Stimulated activated CD8-positive, alpha-beta memory T cell treated with anti-CD3 and anti-CD28 coated beads, Interleukin-2, amount 100 ng/mL, for 1 hour (primary cell): ENCODE measurements at places on chromosomes 12 and 14.
A peak's percentile ranks its signal among the peaks of the same experiment; 100 is the strongest.

DNA sequence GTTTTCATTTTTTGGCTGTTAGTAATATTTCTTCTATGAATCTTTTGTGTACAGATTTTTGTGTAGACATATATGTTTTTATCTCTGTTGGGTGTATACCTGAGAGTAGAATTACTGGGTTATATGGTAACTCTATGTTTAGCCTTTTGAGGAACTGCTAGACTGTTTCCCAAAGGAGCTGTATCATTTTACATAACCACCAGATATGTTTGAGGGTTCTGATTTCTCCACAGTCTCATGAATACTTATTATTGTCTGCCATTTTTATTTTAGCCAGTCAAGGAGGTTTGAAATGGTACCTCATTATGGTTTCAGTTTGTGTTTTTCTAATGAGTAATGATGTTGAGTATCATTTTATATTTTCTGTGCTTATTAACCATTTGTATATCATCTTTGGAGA is 1.9 kb downstream of the PCNX4 start:
- DNase-seq = no peak

DNA sequence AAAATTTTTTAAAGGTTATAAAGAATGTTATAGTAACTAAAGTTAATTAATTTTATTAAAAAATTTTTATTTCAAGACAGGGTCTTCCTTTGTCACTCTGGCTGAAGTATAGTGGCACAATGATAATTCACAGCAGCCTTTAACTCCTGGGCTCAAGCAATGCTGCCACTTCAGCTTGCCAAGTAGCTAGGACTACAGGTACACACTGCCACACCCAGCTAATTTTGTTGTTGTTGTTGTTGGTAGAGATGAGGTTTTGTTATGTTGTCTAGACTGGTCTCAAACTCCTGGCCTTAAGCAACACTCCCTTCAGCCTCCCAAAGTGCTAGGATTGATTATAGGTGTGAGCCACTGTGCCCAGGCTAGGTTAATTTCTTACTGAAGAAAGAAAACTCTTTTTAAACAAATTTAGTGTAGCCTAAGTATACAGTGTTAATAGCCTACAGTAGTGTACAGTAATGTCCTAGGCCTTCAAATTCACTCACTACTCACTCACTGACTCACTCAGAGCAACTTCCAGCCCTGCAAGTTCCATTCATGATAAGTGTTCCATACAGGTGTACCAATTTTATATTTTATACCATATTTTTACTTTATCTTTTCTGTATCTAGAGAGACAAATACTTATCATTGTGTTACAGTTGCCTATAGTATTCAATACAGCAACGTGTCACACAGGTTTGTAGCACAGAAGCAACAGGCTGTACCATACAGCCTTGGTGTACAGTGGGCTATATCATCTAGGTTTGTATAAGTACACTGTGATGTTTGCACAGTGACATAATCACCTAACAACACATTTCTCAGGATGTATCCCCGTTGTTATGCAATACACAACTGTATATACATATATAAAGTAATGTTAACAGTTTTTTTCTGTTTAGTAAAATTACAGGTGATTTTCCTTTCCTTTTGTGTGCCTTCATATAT is 24.7 kb upstream of the DNAAF2 start:
- DNase-seq = no peak

DNA sequence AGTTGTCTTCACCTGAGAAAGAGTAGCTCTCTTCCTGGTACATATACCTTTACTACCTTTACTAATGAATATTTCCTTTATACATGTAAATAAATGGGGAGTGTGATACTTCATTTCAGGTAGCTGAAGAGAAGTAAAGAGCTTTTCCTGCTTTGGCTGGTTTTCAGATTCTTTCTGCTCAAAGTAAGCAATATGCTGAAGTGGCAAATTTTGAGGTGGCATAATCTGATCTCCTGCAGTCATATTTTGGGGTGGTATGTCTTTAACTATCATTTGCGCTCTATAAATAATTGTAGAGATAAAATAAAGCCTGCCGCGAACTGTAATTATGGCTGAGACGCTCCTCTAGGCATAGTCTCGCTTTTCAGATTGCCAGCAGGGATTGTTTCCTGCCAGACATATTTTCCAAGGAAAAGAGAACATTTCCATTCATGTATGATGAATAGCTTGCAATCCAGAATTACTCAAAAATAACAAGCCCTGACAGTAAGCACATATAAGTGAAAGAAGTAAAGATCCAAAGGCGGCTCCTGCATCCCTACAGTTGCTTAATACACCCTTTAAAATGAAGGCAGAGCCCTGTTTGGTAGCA is 200.7 kb downstream of the C12orf50 start:
- no peak for DNase-seq

- no peak for DNase-seq
Observed at GRCh38 chr14:79543348-79543747, 668.0 kb downstream of the DIO2 start.

DNA sequence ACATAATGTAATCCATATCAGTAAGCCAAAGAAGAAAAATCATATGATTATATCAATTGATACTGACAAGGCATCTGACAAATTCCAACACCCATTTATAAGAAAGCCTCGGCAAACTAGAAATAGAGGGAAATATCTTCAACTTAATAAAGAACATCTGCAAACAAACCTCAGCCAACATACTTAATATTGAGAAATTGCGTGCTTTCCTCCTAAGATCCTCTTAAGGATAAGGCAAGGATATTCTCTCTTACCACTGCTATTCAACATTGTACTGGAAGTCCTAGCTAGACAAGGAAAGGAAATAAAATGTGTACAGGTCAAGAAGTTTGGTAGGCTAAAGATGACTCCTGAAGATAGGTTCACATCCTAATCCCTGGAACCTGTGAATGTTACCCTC is 115.9 kb downstream of the DERA start:
- DNase-seq = no peak

DNA sequence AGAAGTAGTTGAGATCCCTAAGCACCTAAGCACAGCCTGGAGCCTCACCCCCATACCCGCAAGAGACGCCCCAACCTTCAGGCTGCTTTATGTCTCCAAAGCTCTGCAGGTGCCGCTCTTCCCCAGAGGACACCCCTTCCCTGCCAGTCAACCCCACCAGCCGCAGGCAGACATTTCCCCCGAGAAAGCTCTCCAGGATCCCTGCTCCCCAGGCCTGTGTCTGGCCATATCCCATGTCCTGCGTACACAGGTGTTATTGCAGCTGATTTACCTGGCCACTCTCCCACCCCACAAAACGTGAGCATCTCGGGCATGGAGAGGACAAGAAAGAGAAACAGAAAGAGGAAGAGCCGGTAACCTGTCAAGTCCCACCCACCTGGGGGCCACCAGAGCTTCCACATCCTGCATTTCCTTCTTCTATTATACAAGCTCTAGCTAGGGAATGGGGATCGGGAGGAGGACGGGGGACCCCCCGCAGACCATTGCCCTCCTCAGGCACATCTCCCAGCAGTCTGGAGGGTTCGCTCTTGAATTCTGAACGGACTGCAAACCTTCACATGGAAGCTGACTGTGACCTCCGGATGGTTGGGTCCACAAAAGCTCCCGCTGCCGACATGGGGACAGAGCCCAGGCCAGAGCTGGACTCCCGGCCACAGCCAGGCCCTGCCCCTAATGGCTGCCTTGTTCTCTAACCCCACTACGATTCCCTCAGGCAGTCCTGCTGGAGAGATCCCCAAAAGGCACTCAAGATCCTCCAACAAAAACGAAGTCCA is 17.6 kb downstream of the CCDC88C start:
- DNase-seq = no peak

DNA sequence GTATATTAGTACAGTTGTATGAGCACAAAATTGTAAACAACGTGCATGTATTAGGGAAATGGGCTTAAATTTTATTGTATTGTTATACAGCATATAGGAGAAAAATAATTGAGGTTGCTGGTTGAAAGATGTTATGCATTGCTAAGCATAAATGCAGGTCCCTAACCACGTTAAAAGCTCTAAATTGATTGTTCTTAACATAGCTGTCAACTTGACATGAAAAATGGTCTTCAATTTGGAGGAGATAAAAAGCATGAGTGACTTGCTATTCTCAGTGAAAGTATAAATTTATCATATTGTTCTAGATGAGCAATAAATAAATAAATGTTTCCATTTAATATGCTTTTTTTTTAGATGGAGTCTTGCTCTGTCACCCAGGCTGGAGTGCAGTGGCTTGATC is 506.6 kb upstream of the ATXN7L3B start:
- no peak for DNase-seq

DNA sequence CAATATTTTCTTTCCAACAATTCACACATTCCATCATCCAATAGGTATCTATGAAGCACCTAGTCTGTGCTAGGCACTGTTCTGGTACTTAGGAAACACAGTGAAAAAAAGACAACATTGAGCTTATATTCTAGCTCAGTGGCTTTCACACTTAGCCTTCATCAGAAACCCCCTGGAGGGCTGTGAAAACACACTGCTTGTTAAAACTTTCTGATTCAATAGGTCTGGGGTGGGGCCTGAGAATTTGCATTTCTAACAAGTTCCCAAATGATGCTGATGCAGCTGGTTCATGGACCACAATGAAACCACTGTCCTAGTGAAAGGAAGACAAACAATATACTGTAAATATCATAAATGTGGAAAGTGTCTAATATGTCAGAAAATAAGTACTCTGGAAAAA is 5.9 kb downstream of the VTI1B start:
- DNase-seq = no peak

GRCh38 chr12:47409310-47409987 is 296.4 kb downstream of the RPAP3 start:
- no peak for DNase-seq

- DNase-seq = no peak
Observed at GRCh38 chr12:104716172-104716571, 241.9 kb downstream of the SLC41A2 start.

- DNase-seq = no peak
Observed at GRCh38 chr12:93980711-93981110, 167.7 kb upstream of the PLXNC1 start.

DNA sequence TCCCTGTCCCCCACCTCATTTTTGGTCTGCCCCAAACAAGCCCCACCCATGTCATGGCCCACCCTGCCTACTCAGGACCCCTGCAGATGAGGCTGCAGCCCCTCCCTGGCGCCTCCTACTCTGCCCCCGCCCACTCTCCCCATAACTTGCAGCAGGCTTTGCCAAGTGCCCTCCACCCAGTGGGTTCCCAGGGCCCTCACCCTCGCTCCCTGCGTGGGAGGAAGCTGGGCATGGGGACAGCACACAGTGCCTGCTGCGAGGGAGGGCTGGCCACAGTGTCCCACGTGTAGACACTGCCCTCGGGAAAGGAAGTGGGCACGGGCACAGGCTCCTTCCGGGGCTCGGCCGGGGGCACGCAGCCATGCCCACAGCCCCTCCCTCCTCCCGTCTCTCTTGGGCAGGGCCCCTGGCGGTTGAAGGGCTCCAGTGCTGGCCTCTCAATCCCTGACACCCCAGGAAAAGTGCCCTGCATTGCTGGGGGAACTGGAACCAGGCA is 9.4 kb downstream of the AKT1 start:
- DNase-seq = no peak

- no peak for DNase-seq
Observed at GRCh38 chr12:96421014-96421413, 20.8 kb upstream of the CDK17 start.

DNA sequence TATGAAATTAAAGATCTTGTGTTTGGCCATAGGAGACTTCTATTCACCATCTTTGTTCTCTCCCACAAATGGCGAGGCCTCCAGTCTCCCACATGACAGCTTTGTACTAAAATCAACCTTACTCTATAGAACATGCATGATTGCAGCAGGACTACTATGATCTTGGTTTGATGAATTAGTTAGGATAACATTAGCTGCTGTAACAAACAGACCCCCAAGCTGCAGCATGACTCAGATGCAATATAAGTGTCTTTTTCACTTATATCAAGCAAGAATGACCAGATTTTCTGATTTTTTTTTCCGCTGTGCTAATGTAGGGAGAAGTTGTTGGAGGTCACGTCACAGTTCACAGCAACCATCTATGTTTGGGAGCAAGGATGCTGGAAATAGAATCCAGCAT is 10.8 kb upstream of the OAS3 start:
- DNase-seq = no peak

GRCh38 chr12:89801284-89801683 is 92.6 kb upstream of the ATP2B1 start:
- no peak for DNase-seq

DNA sequence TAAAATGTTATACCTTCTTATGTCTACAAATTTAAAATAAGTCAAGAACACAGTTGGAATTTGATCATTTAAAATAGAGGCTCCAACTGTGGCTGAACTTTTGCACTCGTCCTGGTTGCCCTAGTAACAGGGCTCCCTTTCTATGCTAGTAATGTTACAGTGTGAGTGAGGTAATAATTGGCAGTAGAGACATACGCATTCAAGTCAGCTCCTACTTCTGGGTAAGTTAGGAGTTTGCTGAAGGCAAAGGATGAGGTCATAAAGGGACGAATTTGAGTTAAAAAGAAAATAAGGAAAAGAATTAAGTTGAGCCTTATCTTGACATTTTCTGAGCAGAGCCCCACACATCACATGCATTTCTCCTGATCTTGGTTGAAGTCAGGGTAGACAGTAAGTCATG is 129.1 kb downstream of the TMEM117 start:
- DNase-seq = no peak

GRCh38 chr12:47838286-47838931 is 18.7 kb upstream of the HDAC7 start:
- DNase-seq = peak; percentile 23

DNA sequence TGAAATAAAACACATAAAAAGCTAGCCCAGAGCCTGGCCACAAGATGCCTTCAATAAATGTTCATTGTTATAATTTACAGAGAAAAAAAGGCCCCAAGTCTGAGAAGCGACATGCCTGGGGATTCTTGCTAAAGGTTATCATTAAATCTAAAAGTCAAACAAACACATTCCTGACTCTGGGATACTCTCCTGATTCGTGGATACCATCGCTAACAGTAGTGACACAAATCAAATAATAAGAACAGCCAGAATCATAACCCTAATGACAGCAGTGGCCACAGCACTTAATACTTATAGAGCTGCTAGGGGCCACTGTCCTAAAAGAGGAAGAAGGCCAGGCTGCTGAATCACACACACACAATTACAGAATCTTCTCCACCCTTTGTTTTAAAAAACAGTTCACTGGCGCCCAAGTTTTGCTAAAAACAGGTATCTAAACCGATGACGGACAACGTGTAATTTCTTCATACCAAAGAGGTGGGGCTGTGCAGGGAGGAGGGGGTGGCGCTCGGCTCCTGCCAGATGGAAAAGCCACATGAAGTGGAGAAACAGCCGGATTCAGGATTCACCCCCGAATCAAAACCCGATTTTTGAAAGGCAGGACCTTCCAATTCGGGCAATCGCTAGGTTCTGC is 1.2 kb downstream of the CLIP1 start:
- no peak for DNase-seq

- no peak for DNase-seq
Observed at GRCh38 chr12:9753073-9753472, 7.6 kb downstream of the CD69 start.
